Foreskin melanocyte (primary cell): ENCODE measurements at places on chromosomes 13 and 19.

- no peak for DNase-seq
These were observed 2.9 kb upstream of the KPTN start for GRCh38 chr19:47486900-47487299.

DNA sequence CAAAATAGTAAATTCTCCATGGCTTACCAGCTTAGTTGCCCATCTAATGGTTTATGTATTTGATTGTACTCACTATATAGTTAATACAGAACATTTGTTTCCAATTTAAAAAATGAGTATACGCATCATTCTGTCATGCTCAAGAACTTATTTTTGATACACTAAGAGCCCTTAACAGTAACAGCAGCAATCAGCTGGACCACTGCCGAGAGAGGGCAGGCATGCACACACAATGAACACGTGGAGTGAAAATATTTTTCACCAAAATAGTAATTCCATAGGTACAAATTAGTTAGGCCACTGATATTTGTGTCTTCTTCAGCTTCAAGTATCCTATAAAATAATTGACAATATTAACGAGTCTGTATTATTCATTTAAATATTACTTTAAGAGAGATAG lies 109.9 kb downstream of the KLF12 start:
- no peak for DNase-seq

DNA sequence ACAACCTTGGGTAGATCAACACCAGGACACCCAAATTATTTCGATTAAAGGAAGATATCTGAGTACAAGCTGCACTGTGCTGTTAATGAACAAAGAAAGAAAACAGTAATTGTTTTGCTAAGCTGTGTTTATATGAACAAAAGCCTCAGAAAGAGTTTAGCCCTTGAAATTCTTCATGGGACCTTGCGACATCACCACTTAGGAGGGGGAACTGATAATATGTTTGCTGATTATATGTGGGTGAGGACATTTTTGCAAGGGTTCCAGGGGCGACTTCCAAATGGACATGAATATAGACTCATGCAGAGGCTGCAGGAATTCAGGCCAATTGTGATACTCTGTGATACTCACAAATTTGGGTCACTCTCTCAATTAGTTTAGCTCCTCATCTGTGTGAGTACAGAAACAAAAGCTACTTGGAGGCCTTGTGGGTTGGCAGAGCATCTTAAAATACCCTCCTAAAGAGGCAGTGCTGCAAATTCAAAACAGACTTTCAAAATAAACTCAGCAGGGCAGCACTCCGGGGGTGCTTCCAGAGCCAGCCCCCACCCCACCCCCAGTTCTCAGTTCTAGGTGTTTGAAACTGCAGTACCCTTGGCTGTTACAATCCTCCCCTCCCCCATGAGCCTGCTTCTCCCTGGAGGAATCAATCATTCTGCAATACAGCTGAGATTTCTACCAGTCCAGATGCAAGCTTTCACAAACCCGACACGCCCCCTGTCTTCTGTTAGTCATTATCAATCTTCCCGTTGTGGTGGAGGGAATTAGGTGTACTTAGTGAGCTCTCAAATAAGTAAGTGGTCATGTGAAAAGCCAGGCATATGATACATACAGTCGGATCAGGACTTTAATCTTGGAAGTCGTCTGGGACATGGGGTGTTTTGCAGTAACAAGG lies 97.0 kb upstream of the MBNL2 start:
- no peak for DNase-seq

GRCh38 chr19:33624586-33624985 lies 2.8 kb downstream of the CHST8 start:
- DNase-seq, result no peak

GRCh38 chr13:36998624-36999041 lies 507 bp downstream of the ALG5 start:
- DNase-seq, result no peak

- no peak for DNase-seq
These were observed 68.8 kb downstream of the GNG7 start for GRCh38 chr19:2633693-2634075.

GRCh38 chr13:59479629-59480028 lies 684.1 kb downstream of the DIAPH3 start:
- no peak for DNase-seq

GRCh38 chr13:51251480-51251879 lies 29.3 kb downstream of the FAM124A start:
- no peak for DNase-seq

- DNase-seq, result no peak
These were observed 20.6 kb upstream of the WDR18 start for GRCh38 chr19:963486-963951.
